ENCODE measurements at places on chromosomes 16 and 17. TPM values are rescaled to one million over a fixed set of nuclear protein-coding genes. Genes with fewer than 3 reads are reported as not detected.

- no peak for DNase-seq
Observed at GRCh38 chr16:4067262-4068001, 48.8 kb downstream of the ADCY9 start.

DNA sequence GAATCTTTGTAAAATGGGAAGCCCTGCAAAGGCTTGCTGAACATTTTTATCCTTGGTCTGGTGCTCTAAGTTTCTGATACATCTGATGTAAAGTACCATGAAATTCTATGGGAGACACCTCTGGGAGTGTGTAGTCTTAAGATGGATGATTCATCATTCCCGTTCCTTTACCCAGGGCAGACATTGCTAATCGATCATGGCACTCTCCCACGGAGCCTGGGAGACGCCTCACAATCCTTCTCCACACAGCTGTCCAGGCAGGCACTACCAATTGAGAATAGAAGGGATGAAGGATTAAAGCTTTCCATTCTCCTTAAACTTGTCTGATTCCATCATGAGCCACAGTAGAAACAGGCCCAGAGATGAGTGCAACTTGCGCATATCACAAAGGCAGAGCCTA, 144.8 kb downstream of the GSG1L start:
- no peak for DNase-seq

DNA sequence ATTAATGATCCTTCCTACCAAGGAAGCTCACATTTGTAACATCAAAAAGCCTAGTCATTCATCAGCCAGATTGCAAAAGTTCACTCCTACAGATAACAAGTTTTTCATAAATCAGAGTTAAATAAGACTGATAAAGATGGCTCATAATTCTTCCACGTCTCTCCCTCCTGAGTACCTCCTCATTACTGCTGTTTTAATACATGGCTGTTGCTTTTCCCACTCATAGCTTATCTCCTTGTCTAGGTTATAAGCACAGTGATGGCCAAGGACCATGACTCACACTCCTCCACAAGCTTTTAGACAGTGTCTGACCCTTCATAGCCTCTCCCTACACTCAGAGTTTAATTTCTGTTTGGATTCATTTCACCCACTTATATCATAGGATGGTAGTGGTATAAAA, 100.9 kb upstream of the MON1B start:
- DNase-seq: no peak

DNA sequence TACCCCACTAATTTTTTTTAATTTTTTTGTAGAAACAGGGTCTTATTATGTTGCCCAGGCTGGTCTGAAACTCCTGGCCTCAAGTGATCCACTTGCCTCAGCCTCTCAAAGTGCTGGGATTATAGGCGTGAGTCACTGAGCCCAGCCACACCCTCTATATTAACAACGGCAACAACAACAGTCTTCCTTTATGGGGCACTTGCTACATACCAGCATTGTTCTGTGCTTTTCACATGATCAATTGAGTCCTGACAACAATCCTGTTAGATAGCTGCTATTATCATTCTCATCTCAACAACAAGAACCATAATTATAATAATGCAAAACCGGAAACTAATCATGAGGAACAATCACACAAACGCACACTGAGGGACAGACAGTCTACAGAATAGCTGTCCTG, 12.6 kb upstream of the ARL5C start:
- peak; percentile 66 for DNase-seq

DNA sequence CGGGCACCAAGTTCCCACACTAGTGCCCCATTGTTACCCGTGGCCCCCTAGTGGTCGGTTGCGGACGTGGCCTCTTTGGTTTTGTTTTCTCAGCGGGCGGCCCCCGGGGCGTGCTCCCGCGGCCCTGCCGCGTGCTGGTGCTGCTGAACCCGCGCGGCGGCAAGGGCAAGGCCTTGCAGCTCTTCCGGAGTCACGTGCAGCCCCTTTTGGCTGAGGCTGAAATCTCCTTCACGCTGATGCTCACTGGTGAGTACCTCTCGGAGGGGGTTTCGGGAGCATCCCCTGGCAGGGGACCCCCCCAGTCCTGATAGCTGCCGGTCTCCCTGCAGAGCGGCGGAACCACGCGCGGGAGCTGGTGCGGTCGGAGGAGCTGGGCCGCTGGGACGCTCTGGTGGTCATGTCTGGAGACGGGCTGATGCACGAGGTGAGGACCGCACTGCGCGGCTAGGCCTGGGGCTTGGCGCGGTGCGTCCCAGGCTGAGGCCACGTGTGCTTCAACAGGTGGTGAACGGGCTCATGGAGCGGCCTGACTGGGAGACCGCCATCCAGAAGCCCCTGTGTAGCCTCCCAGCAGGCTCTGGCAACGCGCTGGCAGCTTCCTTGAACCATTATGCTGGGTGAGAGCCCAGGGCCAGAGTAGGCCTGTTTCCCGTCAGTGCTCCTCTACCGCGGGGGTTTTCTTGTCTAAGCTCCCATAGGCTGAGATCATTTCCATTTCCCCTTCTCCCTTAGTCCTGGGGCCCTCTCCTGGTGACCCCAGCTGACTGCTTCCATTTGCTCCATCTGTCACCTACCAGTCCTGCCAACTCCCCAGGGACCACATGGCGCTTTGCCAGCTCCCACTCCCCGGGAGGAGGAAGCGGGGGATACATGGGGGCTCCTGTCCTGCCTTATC, 1.7 kb downstream of the SPHK1 start:
- peak; percentile 90 for DNase-seq

MAF gene
- 12.3 TPM for total RNA-seq

DNA sequence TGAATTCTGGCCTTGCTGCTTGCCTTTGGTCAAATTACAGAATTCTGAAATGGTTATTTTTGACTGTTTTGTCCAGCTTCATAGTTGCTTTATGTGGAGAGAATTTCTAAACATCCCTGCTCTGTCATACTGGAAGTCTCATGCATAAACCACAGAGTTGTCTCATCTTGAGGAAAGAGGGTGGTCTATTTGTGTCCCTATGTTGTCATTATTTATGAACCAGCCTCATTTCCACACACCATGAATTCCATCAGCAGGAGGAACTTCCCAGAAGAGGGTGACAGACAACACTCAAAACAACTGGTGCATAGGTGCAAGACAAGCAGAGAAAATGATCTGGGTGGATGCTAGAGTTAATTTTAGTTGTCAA, 525.8 kb upstream of the GOT2 start:
- no peak for DNase-seq

GRCh38 chr16:82093666-82094300, 58.7 kb downstream of the HSD17B2 start:
- no peak for DNase-seq

DNA sequence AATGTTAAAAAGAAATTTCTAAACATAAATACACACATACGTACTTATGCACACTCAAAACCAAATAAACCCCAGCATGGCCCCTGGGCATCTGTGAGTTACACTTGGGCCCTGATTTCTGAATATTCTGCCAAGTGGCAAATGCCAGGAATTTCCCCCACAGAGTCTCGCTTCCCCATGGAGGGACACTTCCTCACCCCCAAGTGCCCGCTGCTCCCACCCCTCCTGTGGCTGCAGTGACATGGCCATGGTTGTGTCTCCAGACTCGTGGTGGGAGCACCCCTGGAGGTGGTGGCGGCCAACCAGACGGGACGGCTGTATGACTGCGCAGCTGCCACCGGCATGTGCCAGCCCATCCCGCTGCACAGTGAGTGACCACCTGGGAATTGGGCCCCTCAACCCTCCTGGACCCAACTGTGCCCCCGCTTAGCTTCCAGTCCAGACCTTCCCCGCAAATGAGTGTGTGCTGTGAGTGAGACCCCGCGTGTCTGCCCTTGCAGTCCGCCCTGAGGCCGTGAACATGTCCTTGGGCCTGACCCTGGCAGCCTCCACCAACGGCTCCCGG, 4.0 kb downstream of the ITGAD start:
- no peak for DNase-seq

DNA sequence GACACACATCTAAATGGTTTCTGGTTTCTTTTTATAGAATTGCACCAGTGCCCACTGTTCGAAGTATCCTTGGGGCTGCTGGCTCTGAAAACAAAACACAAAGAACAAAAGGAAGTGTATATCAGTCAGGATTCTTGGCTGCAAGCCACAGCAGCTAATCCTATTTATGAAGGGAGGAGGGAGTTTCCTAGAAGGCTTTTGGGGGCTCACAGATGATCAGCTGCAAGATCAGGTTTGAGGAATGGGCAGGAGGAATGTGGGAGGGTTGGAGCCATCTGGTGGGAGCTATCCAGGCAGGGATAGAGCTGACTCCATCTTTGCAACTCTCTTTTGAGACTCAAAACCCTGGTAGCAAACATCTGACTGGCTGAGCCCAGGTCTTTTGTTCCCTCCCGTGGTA, 118.3 kb upstream of the EEF2KMT start:
- DNase-seq: no peak

PLA2G10 gene
- 30.5 TPM for total RNA-seq

DNA sequence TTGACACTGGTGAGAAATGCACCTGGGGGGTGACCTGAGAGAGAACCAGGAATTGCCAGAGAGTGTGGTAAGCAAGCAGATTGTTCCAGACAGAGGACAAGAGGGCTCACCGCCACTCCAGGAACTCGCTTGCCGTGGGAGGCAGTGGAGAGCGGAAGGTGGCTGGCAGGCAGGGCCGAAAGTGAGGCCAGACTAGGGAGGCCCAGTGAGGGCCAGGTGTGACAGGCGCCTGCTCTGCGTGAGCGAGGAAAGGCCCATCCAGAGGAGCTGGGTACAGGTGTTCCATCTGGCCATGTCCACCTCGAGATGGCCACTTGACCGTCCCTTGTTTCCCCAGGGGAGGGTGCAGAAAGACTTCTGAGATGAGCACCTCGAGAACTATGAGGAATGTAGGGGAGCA, 11.9 kb upstream of the MYO15B start:
- no peak for DNase-seq

CDRT15 gene
- total RNA-seq: not detected

DNA sequence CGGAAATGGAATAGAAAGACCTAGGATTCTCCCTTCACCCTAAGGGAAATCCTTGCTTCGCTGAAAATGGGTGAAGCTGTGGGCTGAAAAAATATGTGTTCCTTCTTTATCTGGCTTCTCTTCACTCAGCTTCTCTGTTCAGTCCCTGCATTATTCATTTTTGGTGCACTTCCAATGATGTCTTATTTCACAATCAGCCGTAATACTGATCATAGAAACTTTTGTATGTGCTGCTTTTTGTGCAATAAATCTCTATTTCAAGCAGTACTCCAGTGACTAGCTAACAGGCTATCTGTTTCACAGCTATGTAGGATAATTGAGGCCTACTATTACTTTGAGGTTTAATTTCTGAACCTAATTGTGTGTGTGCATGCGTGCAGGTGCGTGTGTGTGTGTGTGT, 144.6 kb downstream of the FOXL1 start:
- no peak for DNase-seq

DNA sequence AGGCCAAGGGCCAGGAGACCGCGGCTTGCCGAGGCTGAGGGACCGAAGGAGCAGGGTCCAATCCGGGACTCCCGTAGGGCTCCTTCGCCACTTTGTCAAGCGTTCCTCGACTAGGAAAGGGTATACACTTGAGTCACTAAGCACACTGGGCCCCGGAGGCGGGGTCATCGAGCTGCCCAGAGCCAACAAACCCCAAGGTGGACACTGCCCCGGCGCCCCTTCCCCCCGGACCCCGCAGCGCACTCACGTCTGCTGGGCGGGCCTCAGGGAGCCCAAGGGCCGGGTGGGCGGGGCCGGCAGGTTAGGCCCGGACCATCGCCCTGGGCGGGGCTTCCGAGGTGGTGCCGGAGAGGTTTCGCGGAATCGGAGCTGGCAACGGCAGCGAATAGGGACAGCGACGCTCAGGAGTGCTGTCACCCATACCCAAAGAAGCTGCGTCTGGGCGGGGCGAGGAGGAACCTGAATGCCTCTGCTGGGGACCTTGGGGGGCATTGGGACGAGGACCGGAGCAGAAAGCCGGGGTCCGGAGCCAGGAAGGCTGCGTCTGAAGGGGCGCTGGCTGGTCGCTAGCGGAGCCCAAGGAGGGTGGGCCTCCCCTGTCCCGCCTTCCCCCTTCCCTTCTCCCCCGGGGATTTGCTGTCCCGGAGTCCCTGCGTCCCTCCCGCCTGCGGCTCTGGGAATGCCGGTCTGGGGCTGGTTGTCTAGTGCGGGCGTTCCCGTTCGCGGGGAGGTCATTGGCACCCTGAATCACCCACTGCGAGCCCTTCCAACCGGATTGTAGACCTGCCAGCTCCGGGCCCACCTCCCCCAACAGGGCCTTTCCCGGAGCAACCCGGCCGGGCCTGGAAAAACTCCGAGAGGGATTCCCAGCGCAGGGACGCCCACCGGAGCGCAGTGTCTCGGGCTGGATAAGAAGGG, 118.2 kb upstream of the SMURF2 start:
- DNase-seq: peak; percentile 93

- DNase-seq: peak; percentile 71
Observed at GRCh38 chr17:35373534-35373983, at the start of gene SLFN11. SLFN11 (minus strand) TSS chr17:35373621; CDS start chr17:35363807, 9,814 bp downstream.

DNA sequence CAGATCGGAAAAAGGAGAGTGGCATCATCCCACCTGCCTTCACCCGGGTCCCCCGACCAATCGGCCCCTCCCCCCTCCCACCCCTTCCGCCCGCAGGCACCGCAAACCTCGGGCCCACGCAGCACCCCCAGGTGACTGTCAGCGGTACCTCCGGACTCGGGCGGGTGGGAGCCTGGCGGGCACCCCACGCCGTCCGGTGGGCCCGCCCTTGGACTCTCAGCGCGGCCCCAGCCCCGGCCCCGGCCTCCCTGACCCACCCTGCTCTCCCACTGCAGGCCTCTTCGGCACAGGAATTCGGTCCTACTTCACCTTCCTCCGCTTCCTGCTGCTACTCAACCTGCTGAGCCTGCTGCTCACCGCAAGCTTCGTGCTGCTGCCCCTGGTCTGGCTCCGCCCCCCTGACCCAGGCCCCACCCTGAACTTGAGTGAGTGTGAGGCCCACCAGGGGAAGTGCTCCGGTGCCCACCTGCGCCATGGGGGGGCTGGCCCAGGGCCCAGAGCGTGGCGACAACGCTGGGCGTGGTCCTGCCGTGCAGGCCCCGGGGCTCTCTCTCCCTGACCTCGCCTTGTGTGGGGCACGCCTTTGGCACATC, 1.6 kb downstream of the TMC8 start:
- DNase-seq: peak; percentile 75

FAM222B gene
- total RNA-seq: 35.4 TPM

CMC2 gene
- total RNA-seq: 59.4 TPM

DNA sequence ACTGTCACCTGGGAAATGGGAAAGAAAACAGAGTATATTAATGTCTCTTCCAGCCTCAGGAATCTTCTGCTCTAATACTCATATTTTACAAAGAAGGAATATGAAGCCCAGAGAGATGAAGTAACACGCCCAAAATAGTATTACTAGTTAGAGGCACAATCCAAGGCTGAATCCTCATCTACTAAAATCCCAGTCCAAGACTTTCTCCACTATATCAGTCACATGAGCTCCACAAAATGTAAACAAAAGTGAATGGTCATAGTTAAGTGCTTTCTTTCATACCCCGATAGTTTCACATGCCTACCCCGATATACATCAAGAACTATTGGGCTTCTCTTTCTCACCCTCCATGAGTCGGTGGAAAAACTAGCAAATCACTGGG, 965 bp downstream of the INTS2 start:
- DNase-seq: no peak

SLFN14 gene
- not detected for total RNA-seq

KRT28 gene
- total RNA-seq: not detected

GRCh38 chr16:17078931-17079631, 391.7 kb downstream of the XYLT1 start:
- no peak for DNase-seq

- DNase-seq: no peak
Observed at GRCh38 chr16:88814144-88814502, 2.4 kb upstream of the APRT start.

GRCh38 chr16:10619271-10619849, 39.0 kb upstream of the EMP2 start:
- peak; percentile 86 for DNase-seq

Data from colonic mucosa (tissue), 4 donors.